Nephron progenitor cell (in vitro differentiated cells): ENCODE measurements at places on chromosomes 1 and 21.

DNA sequence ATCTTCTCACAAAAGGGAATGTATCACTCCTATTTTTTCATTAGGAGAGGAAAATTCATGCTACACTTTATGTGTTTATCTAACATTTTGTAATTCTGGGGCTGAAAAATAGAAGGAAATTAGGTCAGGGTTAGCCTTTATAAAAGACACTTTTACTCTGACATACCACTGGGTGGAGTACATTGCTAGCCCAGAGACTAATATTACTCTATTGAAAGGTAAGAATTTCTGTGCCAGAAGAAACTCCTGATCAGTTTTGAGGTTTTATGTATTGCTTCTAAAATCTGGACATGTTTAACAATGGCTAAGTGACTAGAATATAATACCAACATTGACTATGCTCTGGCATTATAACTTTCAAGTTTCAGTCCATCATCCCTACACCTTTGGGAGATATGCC, 724.6 kb downstream of the USP25 start:
- DNase-seq: no peak

DNA sequence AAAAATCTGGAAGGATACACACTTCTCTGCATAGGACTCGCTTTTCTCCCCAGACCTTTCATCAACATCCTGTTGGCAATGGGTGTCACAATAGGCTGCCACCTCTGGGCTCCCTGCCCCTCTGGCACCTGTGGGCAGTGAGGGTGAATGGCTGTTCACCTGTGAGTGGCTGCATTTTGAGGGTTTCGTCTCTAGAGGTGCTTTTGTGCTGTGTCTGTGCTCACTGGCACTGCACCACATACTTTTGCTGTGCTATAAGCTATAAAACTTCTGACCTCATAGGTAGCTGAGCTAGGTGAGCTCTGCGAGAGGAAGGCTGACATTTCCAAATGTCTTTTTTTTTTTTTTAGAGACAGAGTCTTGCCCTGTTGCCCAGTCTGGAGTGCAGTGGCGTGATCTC, 35.9 kb downstream of the SLC30A1 start:
- DNase-seq: no peak

DNA sequence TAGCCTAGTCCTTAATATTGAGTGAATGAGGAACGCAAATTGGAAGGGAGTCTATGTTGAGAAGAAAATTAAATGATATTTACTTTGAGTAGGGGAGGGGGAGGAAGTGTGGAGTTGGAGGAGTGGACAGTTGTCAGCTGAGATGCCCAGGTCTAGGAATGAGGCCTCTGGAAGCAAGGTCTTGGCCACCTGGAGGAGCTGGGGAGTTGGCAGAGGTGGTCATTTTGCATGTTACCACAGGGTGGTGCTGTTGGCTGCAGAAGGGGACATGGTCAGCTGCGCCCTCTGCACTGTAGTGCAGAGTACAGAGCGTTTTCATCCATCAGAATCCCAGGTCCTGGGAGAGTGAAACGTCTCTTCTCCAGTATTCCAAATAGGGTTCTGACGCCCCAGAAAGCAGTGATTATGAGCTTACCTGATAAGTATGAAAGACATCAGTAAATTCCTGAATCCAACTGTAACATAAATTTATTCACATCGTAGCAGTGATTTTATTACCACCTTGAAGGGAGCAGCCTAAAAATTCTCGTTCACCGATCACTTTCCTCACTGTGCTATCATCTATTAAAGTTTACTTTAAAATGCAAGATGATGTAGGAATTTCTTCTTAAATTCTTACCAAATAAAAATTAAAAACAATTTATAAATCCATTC, 13.8 kb downstream of the PARK7 start:
- peak; percentile 82 for DNase-seq

DNA sequence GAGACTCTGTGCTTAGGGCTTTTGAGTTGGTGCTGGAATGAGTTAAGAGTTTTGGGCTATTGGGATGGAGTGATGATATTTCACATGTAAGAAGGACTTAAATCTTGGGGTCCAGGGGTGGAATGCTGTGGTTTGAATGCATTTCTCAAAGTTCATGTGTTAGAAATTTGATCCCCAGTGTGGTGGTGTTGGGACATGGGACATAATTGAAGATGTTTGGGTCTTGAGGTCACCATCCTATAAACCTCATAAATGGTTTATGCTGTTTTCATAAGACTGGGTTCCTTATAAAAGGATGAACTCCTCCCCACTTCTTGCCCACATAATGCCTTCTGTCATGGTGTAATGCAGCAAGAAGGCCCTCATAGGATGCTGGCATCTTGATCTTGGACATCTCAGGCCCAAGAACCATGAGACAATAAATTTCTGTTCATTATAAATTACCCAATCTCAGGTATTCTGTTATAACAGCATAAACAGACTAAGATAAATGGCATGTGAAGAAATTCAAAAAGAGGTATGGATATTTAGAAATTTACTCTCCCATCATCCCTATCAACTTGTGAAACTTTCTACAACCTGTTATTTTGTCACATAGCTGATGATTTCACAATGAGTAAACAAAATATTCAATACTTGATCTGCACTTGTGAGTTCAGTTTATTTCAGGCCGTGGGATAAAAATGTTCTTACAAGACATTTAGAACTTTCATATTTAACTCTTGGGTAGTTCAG, 48.0 kb upstream of the NEK7 start:
- DNase-seq: no peak

GRCh38 chr1:183143576-183144315, 42.3 kb upstream of the LAMC2 start:
- no peak for DNase-seq

DNA sequence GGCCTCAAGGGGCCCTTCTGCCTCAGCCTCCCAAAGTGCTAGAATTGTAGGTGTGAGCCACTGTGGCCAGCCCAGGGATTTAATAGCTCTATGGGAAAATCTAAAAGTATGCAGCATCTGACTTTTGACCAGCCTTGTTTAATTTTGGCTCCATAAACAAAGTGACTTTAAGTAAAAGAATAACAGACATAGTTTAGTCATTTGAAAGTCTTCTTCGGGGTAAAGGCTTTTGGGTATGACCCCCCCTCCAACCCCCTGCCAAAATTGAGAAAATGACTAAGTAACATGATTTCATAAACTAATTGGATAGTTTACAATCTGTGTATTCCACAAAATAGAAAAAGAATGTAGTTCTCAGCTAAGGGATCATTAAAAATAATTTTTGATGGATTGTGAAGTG, 17.0 kb downstream of the GPBP1L1 start:
- DNase-seq: no peak

GRCh38 chr1:241527146-241527545, 5.0 kb upstream of the KMO start:
- no peak for DNase-seq

DNA sequence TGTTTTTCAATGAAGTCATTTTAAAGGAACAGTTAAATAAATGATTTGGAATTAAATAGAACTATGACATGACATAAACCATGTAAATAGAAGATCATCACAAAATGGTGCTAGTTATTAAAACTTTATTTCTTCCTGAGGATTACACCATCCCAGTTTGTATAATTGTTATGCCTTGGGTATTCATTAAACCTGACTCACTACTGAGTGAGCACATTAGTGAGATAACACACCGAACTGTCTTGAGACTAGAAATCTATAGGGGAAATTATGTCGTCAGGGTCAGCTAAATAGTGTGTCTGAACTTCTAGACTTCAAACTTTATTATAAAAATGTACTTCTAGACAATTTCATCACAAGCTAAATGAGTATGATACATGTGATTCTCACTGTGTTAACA, 189.4 kb downstream of the NCAM2 start:
- DNase-seq: no peak

DNA sequence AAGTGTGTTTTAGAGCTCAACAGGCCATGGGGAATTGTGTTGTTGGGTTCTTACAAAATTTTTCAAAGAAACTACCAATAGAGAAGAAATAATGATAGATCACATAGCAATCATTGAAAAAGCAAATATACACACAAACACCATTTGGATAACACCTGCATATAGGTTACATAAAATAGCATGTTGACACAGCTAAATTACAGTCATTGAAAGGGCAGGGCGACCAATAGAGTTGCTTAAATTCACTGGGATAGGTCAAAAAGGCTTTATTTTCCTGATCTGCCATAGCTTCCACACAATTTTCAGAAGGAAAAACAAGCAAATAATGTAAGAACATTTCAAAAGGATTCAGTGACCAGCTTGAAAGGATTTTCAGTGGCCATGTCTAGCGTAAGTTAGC, 57.9 kb upstream of the FGGY start:
- no peak for DNase-seq

GRCh38 chr1:54335011-54335754, 71.0 kb downstream of the SSBP3 start:
- DNase-seq: no peak

DNA sequence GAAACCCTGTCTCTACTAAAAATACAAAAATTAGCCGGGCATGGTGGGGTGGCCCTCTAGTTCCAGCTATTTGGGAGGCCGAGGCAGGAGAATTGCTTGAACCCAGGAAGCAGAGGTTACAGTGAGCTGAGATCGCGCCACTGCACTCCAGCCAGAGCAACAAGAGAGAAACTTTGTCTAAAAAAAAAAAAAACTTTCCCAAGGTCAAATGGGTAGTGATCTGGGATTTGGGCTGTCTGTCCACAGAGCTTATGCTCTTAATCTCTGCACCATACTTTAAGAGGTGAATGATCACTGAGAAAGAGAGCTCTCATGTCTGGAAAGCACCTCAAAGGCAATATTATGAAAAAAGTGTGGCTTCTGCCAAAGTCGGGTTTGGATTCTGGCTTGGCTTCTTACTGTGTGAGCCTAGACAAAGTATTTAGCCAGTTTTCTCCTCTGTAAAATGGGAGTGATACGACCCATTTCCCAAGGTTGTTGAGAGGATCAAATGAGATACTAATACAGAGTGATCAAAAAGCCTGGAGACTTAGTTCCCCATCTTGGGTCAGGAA, 34.4 kb downstream of the ATP2B4 start:
- DNase-seq: no peak

- DNase-seq: no peak
These were observed 103.8 kb downstream of the SLC45A1 start for GRCh38 chr1:8421721-8422120.

- no peak for DNase-seq
These were observed 9.4 kb downstream of the SOD1 start for GRCh38 chr21:31668651-31669491.

- DNase-seq: no peak
These were observed 9.3 kb downstream of the RGS1 start for GRCh38 chr1:192584866-192585265.

DNA sequence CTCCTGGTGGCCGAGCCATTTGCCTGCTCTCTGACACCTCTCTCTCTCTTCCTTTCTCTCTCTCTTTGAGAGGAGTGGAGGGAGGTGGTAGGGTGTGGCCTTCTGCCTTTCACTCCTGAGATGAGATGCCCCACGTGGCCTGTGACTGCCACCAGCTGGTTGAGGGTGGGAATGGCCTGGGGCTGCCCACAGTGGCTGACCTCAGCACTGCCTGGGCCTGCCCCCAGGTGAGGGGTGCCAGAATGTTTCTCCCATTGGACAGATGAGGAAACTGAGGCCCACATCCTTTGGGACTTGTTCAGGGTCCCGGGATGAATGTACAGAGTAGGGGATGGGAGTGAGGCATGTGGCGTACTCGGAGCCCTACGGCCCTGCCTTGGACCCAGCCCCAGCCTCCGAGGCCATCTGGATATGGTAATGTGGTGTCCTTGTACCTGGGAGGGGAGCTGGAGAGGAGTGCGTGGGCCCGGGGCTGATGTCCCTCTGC, 12.7 kb upstream of the C1orf167 start:
- no peak for DNase-seq

DNA sequence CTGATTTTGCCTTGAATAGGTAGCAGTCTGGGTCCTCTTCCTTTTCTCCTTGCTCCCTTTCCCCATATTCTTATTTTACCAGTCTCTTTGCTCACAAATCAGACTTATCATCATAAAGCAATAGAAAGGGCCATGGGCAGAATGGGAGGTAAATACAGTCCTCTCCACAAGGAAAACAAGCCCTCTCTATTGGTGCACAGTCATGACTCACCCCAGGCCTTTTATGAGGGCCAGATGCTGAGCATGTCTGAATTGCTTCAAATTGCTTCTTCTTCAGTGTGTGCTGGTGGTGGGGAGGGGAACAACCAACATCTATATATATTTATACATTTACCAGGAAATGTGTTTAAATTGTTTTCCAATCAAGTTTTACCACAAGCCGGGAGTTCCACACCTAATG, 75.2 kb downstream of the GFI1 start:
- DNase-seq: no peak

GRCh38 chr1:44776730-44777068, 1.4 kb downstream of the RPS8 start:
- DNase-seq: no peak

- no peak for DNase-seq
These were observed 6.2 kb upstream of the POFUT2 start for GRCh38 chr21:45293726-45294401.

DNA sequence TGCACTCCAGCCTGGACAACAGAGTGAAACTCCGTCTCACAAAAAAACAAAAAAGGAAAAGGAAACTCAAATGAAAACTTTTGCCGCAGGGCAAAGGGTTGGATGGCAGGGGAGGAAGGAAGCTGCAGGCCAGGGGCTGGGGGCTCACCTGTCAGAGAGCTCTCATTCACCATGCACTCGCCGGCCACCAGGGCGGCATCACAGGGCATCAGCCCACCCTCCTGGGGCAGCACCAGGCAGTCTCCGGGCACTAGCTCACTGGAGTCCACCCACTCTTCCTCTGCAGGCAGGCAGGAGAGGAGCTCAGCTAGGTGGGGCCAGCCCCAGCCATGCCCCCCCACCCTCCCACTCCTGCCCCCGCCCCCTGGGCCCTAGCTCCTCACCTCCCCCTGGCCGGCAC, 11.9 kb downstream of the ATP13A2 start:
- DNase-seq: no peak

- DNase-seq: no peak
These were observed 9.1 kb downstream of the PPFIA4 start for GRCh38 chr1:203035111-203036000.

GRCh38 chr1:14820295-14821085, 222.0 kb downstream of the KAZN start:
- DNase-seq: no peak

- no peak for DNase-seq
These were observed 151.1 kb upstream of the C8B start for GRCh38 chr1:57116871-57117270.

DNA sequence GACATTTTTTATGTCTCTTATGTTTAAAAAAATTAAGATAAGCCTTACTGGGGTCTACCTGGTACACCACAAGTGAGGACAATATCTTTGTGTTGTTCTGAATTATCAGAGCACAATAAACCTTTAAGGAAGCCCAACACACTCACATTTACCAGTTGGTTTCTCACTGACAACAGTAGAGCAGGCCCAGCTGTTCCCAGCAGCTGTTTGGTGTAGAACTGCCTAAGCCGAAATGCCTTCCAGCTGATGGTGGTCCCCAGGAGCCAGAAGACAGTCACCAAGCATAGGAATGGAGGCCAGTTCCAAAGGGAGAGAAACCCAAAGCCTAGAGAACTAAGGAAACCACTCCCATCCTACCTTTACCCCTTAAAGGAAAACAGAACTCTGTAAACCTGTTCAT, 428.6 kb upstream of the CAMK1G start:
- DNase-seq: no peak

DNA sequence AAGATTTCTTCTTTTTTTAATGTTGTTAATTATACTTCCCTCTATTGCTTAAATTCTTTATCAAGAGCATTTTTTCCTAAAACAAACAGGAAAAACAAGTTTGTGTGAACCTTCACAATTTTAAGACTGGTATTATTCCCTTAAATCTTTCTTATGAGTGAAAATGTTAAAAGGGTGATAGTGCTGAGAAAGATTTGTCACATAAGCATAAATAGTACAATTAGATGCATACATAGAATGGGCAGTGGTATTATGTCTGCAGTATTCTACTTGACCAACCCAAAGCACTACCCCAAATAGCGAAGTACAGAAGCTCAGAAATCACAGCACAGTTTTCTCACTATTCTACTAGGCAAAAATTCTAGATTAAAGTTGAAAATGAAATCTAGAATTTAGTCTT, 18.0 kb downstream of the GOLPH3L start:
- no peak for DNase-seq
